AML-193 (cell line): ENCODE measurements at places on chromosomes 3 and 15.
A peak's percentile ranks its signal among the peaks of the same experiment; 100 is the strongest.

DNA sequence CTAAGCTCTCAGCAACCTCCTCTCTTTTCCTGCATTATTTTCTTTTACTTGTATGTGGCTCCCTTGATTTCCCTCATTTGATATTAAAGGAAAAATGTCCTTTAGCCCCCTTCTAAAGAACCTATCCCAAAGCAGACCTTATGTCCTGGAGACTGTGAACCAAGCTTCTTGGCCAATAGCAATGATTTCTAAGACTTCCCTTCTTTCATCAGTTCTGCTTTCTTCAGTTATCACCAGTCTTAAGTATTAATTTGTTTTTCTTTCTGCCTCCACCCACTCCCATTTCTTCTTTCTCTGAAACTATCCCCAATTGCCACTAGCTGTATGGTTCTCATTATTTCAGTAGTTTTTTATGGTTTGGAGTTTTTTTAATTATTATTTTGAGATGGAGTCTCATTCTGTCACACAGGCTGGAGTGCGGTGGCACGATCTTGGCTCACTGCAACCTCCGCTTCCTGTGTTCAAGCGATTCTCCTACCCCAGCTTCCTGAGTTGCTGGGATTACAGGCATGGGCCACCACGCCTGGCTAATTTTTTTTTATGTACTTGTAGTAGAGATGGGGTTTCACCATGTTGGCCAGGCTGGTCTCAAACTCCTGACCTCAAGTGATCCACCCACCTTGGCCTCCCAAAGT, 12.1 kb downstream of the TMOD3 start:
- no peak for DNase-seq

- DNase-seq: peak; percentile 67
Measured at GRCh38 chr3:189512039-189512438, 119.2 kb upstream of the TP63 start.

DNA sequence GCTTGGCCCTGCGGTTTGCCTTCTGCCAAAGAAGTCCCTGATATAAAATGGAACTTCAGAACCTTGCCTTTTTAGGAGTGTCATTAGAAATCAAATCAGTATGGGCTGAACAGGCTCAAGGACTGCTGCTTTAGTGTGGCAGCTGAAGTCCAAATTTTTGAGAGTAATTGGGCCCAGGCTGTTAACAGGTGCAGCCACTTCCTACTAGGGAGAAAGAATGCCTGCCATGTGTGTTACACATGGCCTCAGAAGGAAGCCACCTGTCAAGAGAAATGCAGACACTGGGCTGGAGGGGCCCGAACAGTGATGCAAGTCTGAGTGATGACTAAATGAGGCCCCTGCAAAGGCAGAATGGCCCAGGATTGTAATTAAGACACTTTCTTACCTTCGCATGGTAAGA, 786.7 kb upstream of the CFAP20DC start:
- no peak for DNase-seq

- DNase-seq: no peak
Measured at GRCh38 chr3:128781164-128781563, 55.2 kb downstream of the RAB7A start.

DNA sequence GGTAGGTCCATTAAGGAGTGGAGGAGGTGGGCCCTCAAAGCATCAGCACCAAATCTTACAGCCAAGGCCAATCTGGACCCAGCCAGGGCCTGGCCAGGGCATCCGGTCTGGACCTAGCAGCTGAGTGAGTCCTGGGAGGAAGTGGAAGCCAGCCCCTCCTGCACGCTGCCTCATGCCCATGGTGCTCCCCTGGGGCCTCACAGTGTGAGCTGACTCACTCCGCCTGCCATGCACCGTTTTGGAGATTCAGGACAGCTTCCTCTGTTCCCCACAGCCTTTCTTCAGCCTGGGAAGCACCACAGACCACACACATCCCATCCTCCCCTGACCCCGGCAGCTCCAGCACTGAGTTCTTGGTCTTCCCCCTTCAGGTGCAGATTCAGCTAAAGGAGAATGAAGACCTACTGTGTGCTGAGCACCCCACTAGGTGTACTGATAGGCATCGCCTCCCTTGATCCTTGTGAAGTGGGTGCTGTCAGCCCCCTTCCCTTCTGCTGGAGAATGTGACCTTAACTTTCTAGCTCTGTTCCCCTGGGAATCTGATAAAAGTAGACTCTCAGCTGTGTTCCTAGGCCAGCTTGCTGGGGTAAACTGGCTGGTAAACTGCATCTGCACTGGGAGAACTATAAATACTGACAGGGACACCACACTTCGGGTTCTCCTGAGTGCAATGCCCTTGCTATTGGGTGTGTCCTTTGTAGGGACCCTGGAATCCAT, 36.8 kb upstream of the SEC13 start:
- no peak for DNase-seq

DNA sequence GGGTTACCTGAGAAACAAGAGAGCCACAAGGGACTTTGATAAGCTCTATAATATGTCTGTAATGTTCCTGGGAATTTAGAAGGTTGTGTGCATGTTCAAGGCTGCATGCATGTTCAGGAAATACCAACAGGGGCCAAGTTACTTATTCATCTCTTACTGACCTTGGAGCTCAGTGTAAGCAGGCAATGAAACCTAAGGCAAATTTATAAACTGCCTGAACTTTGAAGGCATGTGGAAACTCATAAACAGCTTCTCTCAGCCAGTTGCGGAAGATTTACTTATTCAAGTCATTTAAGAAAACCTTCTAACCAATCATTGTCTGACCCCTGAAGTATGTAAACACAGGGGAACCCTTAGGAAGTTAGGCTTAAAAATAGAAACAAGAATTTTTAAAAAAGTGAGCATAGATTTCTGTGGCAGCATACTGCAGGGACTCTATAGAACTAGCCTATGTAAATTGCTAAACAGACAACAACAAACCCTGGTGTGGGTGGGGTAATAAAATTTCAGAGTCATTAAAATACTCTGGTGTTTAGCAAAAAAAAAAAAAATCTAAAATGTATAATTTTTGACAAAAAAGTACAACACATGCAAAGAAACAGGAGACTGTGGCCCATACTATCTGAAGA, 57.2 kb downstream of the SLC15A2 start:
- no peak for DNase-seq

GRCh38 chr3:192675958-192676649, 51.2 kb downstream of the FGF12 start:
- no peak for DNase-seq

DNA sequence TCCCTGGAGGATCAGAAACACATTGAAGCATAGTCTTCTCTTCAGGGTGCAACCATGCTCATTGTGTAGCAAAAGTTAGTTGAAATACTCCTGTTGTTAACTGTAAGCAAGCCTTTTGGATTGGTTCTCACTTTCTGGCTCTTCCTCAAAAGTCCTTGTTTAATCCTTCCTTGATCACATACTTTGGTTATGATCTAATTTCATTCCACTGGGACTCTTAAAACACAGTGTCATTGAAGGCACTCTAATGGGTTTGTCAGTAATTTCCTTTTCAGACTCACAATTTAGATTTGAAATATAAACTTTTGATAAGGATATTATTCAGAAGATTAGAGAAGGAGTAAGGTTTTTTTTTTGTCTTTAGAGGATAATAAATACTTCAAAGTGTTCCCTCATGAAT, 451.7 kb upstream of the SGO1 start:
- no peak for DNase-seq

GRCh38 chr3:127320529-127321121, 32.8 kb upstream of the PRR20G start:
- DNase-seq: no peak

DNA sequence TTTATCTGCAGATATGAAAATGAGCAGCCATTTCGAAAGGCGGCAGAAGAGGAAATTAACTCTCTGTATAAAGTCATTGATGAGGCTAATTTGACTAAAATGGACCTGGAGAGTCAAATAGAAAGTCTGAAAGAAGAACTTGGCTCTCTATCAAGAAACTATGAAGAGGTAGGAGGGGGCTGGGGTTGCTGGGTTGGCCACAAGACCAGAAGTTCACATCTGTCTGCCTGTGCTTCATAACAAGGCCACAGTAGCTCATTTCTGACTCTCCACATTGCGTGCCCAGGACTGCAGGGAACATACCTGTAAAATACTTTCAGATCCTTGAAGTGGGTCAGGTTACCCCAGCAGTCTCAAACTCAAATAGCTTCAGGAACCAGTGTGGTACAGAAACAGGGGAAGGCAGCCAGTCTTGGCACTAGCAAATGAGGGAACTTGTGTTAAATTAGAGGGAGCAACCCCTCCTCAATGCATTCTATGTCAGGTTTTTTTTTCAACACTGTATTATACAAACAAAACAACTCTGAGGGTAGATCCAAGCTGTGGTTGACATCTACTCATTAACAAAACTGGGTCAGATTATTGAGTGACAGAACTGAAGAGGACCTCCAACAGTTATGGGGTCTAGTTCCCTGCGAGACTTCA, 48.7 kb downstream of the BFSP2 start:
- DNase-seq: no peak
